ENCODE measurements at places on chromosomes 2 and 18. TPM values are rescaled to one million over a fixed set of nuclear protein-coding genes. Genes with fewer than 3 reads are reported as not detected.

GAD1 gene
- not detected for total RNA-seq

DNA sequence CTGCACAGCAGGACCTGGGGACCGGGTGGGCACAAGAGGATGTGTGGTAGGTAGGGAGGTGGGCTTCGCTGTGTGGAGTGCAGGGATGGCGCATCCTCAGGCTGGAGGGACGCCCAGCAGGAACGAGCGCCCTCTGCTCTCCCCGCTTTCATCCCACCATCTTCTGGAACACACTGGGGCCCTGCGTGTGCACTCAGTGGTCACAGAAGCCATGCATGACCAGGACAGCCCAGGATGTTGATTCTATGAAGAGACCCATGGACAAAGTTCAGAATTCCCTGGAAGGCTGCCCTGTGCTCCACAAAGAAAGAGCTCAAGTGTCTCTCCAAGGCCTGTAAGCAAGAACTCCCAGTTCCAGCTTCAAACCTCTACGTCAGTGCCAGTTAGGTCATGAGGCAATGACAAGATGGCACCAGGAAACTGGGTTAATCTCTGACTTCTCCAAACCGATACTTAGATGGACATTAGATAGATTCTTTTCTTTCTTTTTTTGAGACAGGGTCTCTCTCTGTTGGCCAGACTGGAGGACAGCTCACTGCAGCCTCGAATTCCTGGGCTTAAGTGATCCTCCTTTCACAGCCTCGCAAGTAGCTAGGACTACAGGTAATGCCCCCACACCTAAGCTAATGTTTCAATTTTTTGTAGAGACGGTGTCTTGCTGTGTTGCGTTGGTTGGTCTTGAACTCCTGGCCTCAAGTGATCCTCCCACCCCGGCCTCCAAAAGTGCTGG, 3.4 kb downstream of the SLC66A2 start:
- H3K36me3 ChIP-seq = peaks cover 4% of the 10 kb centered on the region
- DNase-seq = no peak
- no peak overlapping the region for H3K4me3 ChIP-seq
- no peaks in the 10 kb centered on the region for H3K27me3 ChIP-seq
- H3K27ac ChIP-seq = no peak overlapping the region

DNA sequence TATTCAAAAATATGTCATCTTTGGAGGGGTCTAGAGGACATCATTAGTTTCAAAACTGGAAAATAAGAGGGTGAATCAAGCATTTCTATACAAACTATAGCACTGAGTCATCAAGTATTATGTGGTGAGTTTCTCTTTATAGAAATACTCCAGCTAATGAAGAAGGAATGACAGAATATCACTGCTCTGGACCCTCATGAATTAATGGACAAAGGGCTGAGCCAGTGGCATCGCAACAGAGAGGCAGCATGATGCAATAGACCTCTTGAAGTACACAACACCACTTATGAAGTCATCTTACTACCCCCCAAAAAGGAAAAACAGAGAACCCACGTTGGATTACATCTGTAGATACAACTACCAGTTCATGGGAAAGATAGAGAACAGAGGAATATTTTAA, 27.4 kb upstream of the EIF2AK3 start:
- peaks cover 12% of the 10 kb centered on the region for H3K4me1 ChIP-seq
- H3K27ac ChIP-seq = no peak overlapping the region
- H3K4me3 ChIP-seq = no peak overlapping the region
- DNase-seq = no peak
- H3K36me3 ChIP-seq = no peaks in the 10 kb centered on the region

DNA sequence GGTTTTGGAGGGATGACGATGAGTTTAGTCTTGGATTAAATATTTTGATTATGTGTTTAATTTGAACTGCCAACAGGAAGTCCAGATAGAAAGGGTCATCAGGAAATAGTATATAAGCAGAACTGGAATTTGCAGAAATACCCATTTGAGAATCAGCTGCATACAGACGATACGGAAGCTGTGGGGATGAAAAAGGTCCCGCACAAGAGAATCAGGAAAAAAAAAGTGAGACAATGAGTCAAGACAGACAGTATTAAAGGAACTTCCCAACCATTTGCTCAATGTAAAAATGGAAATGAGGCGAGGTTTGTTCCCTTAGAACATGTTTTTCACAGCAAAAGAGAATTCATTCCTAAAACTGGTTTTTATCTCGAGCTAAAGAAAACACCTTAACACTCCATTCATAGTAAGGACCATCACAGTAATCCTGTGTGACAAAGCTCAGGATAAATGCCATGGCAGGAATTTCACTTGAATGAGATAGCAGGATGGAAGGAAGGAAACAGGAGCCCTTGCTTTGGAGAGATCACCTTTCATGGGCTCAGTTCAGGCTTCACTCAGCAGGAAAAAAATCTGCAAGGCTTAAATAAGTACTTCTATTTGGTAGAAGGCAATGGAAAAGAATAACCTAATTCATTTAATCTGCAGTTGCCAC, 29.3 kb downstream of the BCL2 start:
- no peak for DNase-seq
- no peaks in the 10 kb centered on the region for H3K27me3 ChIP-seq
- H3K36me3 ChIP-seq = no peaks in the 10 kb centered on the region
- H3K27ac ChIP-seq = no peak overlapping the region

- no peaks in the 10 kb centered on the region for H3K27me3 ChIP-seq
- no peak overlapping the region for H3K27ac ChIP-seq
- no peaks in the 10 kb centered on the region for H3K36me3 ChIP-seq
- no peaks in the 10 kb centered on the region for H3K4me1 ChIP-seq
- no peak overlapping the region for H3K4me3 ChIP-seq
These were observed 418.4 kb downstream of the NUP35 start for GRCh38 chr2:183542606-183543005.

- peak overlapping the region; percentile 71 for H3K27ac ChIP-seq
- H3K4me1 ChIP-seq = peaks cover 13% of the 10 kb centered on the region
- no peaks in the 10 kb centered on the region for H3K27me3 ChIP-seq
These were observed 34.6 kb downstream of the ADCY3 start for GRCh38 chr2:24885221-24886125.

All from vagina (tissue), 2 donors.